NCI-H187 (cell line): ENCODE measurements at places on chromosomes 3 and 15.

DNA sequence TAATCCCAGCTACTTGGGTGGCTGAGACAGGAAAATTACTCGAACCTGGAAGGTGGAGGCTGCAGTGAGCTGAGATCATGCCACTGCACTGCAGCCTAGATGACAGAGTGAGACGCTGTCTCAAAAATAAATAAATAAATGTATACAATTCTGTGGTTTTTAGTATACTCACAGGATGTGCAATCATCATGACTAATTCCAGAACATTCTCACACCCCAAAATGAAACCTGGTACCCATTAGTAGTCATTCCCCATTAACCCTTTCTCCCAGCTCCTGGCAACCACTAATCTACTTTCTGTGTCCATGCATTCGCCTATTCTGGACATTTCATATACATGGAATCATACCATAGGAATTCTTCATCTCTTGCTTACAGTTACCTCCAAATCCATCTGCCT is 44.5 kb downstream of the LRRFIP2 start:
- DNase-seq: no peak

GRCh38 chr3:153373606-153374005 is 211.6 kb downstream of the RAP2B start:
- no peak for DNase-seq

- DNase-seq: no peak
Measured at GRCh38 chr3:11634081-11634635, 9.6 kb downstream of the VGLL4 start.

DNA sequence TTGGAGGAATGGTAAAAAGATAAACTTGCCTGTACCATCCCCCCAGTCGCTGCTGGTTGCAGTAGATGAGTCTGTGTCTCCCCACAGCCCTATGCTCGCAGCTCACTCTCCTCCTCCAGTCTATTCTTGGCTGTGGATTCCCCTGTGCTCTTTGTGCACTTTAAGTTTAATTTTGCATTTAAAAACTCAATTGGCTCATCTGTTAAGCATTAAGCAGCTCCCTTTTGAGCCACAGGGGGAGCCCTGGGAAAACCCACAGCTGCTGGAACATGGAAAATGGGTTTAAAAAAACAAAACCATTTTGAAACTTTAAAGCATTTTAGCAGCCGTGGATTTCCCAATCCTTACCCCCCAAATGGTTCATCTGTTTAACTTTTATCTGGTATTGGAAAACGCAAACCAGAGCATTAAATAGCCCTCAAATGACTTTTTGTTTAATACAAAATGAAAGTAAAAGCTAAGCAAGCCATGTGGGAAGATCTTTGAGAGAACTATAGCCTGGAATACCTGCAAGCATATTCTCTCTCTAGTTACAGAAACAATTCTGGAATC is 536.9 kb downstream of the ZIC1 start:
- DNase-seq: no peak

- DNase-seq: no peak
Measured at GRCh38 chr15:29670266-29670665, 152.0 kb downstream of the TJP1 start.

DNA sequence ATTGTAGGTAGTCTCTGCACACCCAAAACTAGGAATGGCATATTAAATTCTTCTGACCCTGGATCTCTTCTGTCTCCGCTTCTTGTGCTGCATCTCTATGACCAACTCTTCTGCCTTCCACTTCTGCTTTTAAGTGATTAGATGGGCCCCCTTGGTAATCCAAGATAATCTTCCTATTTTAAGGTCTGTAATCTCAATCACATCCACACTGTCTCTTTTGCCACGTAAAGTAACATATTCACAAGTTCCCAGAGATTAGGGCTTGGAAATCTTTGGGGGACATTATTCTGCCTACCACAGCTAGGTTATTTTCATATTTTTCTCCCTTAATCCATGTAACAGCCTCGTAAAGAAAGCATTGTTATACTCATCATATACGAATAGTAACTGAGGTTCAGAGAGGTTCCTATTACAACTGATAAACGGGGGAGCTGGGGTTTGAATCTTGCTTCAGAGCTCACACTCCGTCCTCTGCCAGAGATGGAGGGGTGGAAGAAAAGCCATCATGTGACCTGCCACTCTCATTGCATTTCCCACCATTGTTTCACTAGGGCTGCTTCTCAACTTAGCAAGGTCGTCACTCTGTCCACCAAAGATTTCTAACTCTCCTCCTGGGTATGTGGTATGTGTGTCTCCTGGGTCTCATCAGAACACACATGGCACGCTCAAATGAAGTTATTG is 6.6 kb upstream of the CD47 start:
- DNase-seq: no peak

- no peak for DNase-seq
Measured at GRCh38 chr3:13655061-13655913, 106.4 kb downstream of the FBLN2 start.

DNA sequence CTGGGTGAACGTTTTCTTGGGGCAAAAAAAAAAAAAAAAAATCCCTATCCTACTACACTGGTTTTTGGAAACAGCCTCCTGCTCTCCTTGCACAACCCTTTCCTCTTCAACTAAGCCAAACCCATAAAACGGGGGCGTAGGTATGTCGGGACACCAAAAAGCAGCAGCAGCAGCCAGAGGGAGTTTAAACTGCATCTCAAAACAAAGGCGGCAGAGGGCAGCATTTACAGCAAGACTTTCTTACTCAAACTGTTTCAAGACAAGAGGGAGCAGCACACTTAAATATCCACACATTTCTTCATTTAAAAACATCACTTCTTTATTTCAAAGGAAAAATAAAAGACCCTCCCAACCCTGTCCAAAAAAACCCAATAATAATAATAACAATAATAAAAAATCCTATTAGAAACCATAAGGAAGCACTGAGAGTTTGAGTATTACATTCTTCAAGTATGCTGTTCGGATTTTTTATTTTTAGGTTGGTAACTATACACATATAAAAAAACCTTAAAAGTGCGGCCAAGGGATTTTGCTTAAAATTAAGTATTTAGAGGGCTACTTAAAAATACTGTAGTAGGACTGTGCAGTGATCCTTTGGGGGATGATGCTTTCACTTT is 43.9 kb upstream of the PLXND1 start:
- no peak for DNase-seq

- no peak for DNase-seq
Measured at GRCh38 chr15:60001610-60002527, 2.2 kb upstream of the FOXB1 start.

DNA sequence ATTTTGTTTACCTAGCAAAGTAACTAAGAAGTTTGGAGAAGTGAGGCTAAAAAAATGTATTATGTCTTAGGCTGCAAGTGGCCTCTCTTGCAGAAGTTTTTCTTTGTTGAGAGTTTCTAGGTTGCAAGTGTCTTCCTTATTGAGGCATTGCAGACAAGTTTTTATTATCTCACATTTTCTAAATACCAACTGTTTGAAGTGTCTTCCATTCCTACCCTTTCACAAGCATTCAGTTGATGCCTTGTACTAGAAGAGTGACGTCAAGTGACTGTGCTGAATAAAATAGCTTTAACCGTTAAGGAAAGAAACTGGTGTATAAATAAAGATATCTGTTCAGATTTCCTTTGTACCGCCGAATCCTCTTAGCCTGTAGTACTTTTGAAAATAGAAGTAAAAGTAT is 123.3 kb downstream of the ALCAM start:
- no peak for DNase-seq

GRCh38 chr3:134404366-134404885 is 30.2 kb upstream of the AMOTL2 start:
- DNase-seq: no peak

DNA sequence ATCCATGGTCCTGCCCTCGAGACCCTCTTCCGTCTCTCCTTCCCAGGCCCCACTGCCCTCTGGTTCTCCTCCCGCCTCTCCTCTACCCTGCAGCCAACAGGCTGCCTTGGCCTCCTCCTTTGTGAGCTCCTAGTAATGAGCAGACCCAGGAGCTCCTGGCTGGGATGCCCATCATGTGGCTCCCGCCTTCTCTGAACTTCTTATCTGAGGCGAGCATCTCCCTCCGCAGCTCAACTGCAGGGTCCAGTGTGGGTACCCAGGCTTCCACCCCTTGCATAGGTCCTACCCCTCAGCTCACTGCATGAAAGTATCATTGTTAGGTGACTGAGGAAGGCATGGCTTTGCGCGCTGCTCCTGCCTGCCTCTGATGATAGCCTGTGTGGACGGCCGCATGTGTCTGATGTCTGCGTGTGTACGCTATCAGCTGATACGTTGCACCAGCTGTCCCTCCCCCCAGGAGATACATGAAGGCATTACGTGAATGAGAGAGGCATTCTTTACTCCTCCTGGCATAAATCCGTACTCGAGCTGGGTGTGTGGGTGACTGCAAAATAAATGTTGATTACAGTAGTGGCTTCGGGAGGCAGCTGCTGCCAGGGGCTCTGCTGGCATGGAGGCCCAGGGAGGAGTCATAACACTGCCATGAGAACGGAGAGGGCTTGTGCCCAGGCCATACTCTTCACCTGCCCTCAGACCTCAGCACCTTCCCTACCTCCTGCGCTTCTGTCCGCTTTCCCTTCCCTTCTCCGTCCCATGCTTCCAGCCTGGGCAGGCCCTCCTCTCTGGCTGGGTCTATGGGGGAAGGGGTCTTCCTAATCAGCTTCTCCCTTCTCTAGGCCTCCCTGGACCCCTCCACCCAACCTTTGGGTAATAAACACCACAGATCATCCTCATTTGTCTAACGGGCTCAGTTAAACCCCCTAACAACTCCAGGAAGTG is 48.8 kb downstream of the ZNF710 start:
- no peak for DNase-seq

DNA sequence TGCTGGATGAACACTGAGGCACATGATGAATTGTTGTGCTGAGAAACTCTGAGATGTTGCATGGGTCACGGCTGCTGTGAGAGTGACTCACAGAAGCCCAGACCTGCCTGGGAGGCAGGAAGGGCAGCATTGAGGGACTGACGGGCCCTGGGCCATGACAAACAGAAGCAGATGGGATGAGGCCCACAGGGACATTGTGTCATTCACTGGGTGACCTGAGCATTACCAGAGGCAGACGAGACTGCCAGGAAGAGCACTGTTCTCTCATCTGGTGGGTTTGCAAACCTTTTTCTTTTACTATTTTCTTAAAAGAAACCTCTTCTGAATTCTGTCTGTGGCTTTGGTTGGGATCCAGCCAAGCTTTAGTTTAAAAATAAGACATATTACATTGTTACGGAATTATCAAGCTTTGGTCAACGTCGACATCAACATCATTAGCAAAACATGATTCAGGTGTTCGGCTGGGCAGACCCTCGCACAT is 67.8 kb downstream of the BDH1 start:
- no peak for DNase-seq

- no peak for DNase-seq
Measured at GRCh38 chr15:67107014-67107812, 41.8 kb downstream of the SMAD3 start.

GRCh38 chr3:41331041-41331440 is 131.7 kb downstream of the CTNNB1 start:
- no peak for DNase-seq

GRCh38 chr3:65573548-65574116 is 465.1 kb downstream of the MAGI1 start:
- no peak for DNase-seq

- no peak for DNase-seq
Measured at GRCh38 chr15:35522061-35522460, 23.9 kb downstream of the DPH6 start.

DNA sequence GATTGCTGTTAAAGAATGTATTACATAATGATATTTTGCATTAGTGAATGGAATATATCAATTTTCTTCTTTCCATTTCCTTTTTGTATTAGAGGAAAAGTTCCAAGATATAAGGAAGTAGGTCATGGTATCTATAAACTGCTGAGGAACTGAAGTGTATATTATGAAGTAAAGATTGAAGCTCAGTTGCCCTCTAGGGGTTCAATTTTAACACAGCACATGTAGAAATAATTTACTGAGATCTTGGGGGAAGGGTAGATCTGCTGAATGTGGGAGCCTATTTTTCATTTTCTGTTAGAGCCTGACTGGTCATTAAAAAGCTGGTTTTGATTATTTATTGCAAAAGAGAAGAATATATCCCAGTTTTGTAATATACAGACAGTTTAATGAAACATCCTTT is 45.2 kb downstream of the CMC1 start:
- no peak for DNase-seq

GRCh38 chr3:7346364-7346763 is 485.4 kb downstream of the GRM7 start:
- DNase-seq: no peak

GRCh38 chr3:11711876-11712275 is 68.2 kb upstream of the VGLL4 start:
- DNase-seq: no peak

- DNase-seq: no peak
Measured at GRCh38 chr15:101784644-101785043, 18.7 kb upstream of the OR4F6 start.

DNA sequence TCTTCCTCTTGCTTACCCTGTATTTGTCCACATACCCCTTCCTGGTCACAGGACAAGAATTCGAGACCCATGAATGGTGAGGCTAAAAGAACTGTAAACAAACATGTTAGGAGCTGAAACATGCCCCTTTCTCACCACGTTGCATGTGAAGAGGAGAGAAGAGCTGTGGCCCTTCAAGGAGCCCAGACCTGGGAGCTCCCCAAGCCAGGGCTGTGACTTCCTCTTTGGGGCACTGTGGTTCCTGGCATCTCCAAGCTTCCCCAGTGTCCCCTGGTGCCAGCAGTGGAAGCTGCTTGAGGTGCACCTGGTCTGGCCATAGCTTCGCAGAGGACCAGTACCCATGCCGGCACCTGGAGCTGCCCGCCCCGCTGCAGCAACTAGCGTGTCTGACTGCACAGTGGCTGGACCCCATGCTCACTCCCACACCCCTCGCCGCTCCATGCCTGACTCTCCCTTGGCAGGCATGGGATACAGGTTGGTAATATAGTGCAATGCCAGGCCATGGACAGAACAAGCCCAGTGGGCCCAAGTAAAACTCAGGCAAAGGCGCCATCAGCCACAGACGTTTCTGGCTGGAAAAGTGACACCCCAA is 9.9 kb downstream of the SPCS1 start:
- no peak for DNase-seq

DNA sequence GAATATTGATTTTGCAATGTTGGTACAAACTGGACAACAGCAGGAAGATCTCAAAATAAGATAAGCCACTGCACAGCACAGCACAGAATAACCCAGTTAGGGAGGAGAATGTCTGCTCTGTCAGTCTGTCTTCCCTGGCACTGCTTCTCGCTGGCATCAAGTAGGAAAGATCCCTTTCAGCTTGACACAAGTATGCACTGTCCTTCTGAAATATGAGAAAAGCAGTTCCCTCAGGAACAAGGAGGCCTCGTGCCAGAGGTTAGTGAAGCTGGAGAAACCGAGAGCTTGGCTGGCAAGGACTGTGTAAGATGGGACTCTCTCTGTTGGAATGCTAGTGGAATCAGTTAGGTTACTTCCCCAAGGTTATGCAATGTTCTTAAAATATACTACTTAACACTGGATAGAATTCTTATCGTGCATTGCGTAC is 59.1 kb downstream of the FMN1 start:
- no peak for DNase-seq

DNA sequence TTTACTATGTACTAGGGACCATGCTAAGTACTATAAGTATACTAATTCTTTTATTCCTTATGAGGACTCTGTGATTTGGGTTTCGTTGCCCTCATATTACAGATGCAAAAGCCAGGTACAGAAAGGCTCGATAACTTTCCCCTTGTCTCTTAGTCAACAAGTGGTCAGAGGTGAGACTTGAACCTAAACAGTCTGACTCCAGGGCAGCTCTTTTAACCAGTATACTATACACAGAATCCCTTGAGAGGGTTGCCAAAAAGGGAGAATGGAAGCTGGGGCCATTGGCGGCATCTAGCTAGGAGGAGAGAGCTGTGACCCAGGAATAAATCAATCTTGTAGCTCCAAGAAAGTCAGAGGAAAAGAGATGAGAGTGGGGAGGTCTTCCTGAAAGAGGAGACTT is 92.4 kb downstream of the TOP2B start:
- DNase-seq: no peak
